ENCODE measurements at places on chromosomes 5 and 9.

- DNase-seq: no peak
Measured at GRCh38 chr9:115649991-115650472, 503.6 kb upstream of the PAPPA start.

DNA sequence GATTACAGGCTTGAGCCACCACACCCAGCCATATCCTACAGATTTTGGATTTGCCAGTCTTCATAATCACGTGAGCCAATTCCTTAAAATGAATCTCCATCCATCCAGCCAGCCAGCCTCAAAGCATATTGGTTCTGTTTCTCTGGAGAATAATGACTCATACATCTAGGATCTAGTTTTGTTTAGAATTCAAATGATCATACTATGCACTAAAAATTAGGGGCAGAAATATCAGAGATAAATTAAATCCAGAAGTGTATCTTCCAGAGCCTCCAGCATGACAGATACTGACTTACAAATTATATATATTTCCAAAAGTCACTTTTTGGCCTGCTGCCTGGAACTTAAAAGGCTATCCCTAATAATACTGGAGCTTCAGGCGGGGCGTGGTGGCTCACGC lies 119.1 kb upstream of the NR5A1 start:
- DNase-seq: no peak

DNA sequence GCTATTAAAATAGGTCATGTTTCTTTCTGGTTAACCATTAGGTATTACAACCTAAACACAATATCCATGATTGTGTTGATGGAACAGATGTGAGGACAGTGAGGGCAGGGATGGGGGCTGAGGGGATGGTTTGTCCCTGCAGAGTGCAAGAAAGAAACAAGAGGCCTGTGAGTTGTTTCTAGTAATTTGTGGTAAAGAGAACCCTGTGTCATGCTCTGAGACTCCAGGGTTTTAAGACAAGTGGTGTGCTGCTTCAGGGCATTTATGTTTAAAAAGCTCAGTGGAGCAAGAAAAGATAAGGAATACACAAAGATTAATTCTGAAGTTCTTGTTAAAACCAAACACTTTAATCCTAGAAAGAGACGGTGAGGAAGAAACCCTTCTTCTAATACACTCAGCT lies 656.5 kb downstream of the TLE1 start:
- DNase-seq: no peak

DNA sequence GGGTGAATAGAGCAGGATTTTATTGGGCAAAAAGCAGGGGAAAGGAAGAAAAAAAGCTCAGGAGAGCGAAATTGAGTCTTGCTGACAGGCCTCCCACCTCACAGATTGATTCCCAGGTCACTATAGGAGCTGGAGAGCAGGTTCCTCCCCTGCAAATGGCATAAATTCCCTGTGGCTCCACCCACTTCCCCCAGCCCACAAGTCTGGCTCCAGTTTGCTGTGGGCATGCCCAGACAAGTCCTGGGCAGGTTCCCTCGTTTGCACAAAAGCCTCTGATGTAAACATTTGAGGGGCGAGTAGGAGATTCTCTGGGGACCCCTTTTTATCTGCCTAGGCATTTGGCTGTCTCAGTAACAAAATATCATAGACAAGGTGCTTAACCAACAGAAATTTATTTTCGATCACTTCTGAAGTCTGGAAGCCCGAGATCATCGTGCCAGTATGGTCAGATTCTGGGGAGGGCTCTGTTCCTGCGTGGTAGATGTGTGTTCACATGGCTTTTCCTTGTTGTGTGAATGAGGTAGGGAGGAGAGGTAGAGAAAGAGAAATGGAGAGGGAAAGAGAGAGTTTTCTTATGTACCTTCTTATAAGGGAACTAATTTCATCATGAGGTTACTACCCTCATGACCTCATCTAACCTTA lies 614.5 kb downstream of the MAT2B start:
- DNase-seq: no peak

- DNase-seq: no peak
Measured at GRCh38 chr5:105877592-105877991, 1793.1 kb downstream of the EFNA5 start.

DNA sequence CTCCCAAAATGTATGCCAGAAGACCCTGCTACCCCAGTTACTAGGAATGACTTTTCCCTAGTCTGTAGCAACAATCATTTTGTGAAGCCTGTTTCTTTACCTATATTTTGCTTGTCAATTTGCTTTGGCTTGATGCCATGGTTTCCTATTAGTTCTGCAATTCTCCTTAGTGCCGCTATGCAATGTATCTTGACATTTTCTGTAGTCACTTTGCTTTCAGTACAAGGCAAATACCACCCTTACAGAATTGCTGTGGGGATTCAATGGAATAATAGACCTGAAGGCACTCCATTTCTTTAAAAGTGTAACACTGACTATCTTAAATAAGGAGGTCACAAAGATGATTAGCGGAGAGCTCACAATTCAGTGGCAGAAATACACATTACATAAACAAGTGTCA lies 291.1 kb downstream of the NR2F1-AS1 start:
- no peak for DNase-seq
